ENCODE measurements at places on chromosomes 1 and 21. TPM values are rescaled to one million over a fixed set of nuclear protein-coding genes. Genes with fewer than 3 reads are reported as not detected.

The YBEY gene
- total RNA-seq, result 12.5 TPM

The SH3BP5L gene
- 32.7 TPM for total RNA-seq

The CFAP107 gene
- total RNA-seq, result not detected

The ADAM30 gene
- not detected for total RNA-seq

The PLPPR4 gene
- not detected for total RNA-seq

The LENEP gene
- 0.85 TPM for total RNA-seq

The IRF6 gene
- total RNA-seq, result not detected

The SYT2 gene
- not detected for total RNA-seq

GRCh38 chr1:204756811-204757210 lies 71.3 kb upstream of the LRRN2 start:
- no peak for DNase-seq
- H3K36me3 ChIP-seq, result no peaks in the 10 kb centered on the region
- no peak overlapping the region for H3K4me3 ChIP-seq
- peaks cover 2% of the 10 kb centered on the region for H3K4me1 ChIP-seq

GRCh38 chr1:25676488-25676887 lies 59.9 kb downstream of the MAN1C1 start:
- peaks cover 44% of the 10 kb centered on the region for H3K27me3 ChIP-seq
- peaks cover 76% of the 10 kb centered on the region for H3K4me1 ChIP-seq
- peak overlapping the region; percentile 45 for H3K4me3 ChIP-seq
- H3K27ac ChIP-seq, result peak overlapping the region; percentile 71
- DNase-seq, result no peak

GRCh38 chr1:29634746-29635335 lies 398.5 kb downstream of the PTPRU start:
- no peaks in the 10 kb centered on the region for H3K36me3 ChIP-seq
- no peaks in the 10 kb centered on the region for H3K27me3 ChIP-seq
- no peak for DNase-seq

DNA sequence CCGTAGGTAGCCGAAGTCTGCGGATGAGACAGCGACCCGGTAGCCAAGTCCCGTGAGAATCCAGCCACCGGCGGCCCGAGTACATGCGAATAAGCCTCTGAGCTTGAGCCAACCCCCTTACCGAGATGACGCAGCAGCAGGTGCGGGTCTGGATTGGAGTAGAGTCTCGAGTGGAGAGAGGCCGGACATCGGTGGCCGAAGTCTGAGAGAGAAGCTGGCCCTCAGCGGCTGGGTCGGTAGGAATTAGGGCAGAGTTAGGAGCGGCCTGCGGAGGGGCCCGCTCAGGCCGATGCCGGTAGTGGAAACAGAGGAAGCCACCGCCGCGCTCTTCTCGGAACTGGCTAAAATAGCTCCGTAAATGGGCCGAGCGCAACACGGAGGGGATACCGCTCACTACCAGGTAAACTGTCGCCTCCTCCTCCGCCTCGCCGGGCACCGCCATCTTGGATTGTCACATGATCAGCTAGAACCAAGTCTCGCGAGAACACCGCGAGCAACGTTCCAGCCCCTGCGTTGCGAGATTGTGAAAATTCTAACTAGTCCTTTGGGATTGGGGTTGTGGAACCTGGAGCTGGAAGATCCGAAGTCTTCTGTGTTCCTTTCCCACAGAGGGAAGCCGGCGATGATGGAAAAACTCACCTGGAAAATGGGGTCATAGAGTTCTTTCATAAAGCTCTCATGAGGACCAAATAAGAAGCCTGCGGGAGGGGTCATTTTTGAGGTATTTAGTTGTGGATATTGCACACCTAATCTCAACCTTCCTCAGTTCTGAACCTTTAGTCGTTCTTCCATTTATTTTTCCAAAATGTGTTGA lies at the start of gene GPATCH3:
Gene GPATCH3, minus strand, starts transcription at position 467 of the 814 bp plus-strand sequence. Its CDS starts 25 bp downstream, at position 442.
- H3K4me3 ChIP-seq, result peak within 1 kb of the TSS; percentile 91
- peak; percentile 94 for DNase-seq
- H3K27ac ChIP-seq, result peak within 1 kb of the TSS; percentile 99
- peaks cover 12% of the 10 kb centered on the region for H3K36me3 ChIP-seq
- H3K27me3 ChIP-seq, result no peaks in the 10 kb centered on the region

DNA sequence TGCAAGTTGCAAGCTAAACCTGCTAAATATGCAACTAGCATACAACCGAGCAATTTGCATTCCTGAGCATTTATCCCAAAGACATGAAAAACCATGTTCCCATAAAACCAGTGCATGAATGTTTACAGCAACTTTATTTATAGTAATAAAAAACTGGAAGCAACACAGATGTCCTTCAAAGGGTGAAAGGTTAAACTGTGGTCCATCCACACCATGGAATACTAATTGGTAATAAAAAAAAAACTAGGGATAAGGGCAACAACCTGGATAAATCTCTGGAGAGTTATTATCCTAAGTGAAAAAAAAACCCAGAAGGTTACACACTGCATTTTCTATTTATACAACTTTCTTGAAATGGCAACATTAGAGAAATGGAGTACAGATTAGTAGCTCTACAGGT lies 474.1 kb downstream of the SMYD3 start:
- no peak overlapping the region for H3K4me3 ChIP-seq
- no peaks in the 10 kb centered on the region for H3K36me3 ChIP-seq
- H3K4me1 ChIP-seq, result no peaks in the 10 kb centered on the region
- no peaks in the 10 kb centered on the region for H3K27me3 ChIP-seq
- no peak overlapping the region for H3K27ac ChIP-seq

- H3K4me3 ChIP-seq, result no peak overlapping the region
- DNase-seq, result no peak
- H3K4me1 ChIP-seq, result no peaks in the 10 kb centered on the region
- no peaks in the 10 kb centered on the region for H3K27me3 ChIP-seq
- no peaks in the 10 kb centered on the region for H3K36me3 ChIP-seq
Measured at GRCh38 chr1:81519987-81520386, 280.7 kb upstream of the ADGRL2 start.

DNA sequence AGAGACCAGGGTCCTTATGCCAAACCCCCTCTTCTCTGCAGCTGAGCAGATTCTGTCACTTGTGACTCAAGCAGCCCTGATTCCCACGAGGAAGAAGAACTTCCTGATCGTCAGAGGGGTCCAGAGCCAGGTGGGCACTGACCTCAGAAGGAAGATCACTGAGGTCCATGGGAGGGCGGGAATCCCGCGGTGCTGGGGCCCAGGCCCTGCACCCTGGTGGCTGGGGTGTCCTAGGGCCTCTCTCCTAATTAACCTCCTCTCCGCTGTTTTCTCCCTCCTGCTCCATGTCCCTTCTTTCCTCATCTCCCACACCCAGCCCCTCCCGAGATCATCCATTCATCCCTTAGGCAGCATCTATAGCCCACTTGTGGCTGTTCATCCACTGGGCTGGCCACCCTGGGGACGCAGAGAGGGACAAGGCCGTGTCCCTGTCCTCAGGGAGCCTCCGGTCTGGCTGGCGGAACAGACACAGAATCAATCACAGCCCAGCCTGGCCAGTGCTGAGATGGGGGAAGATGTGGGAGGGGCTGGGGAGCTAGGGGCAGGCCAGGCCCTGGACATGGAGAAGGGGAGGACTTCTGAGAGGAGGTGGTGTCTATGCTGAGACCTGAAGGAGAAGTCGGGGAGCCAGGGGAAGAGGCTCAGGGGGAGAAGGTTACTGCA lies 638.3 kb downstream of the MATN1 start:
- no peak overlapping the region for H3K4me3 ChIP-seq
- H3K36me3 ChIP-seq, result no peaks in the 10 kb centered on the region
- H3K27ac ChIP-seq, result no peak overlapping the region
- no peak for DNase-seq
- H3K4me1 ChIP-seq, result no peaks in the 10 kb centered on the region

- no peak for DNase-seq
- no peak overlapping the region for H3K27ac ChIP-seq
- H3K4me1 ChIP-seq, result no peaks in the 10 kb centered on the region
- no peaks in the 10 kb centered on the region for H3K36me3 ChIP-seq
- H3K4me3 ChIP-seq, result no peak overlapping the region
Measured at GRCh38 chr1:207140536-207140935, 36.5 kb downstream of the C4BPA start.

DNA sequence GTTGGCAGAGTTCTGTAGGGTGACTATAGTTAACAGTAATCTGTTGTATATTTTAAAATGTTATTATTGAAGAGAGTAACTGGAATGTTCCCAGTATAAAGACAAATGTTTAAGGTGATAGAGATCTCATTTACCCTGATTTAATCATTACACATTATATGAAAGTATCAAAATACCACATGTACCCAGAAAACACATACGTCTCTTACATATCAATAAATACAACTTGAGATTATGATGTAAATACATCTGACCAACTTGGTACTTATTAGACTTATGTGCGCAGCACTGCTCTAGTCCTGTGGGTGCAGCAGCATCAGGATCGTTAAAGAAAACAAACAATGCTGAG lies 670 bp upstream of the PARK7 start:
- H3K27me3 ChIP-seq, result no peaks in the 10 kb centered on the region
- H3K4me3 ChIP-seq, result peak overlapping the region; percentile 96
- peak overlapping the region; percentile 99 for H3K27ac ChIP-seq
- peaks cover 62% of the 10 kb centered on the region for H3K4me1 ChIP-seq
- peaks cover 31% of the 10 kb centered on the region for H3K36me3 ChIP-seq
- DNase-seq, result no peak

- no peak overlapping the region for H3K27ac ChIP-seq
- peaks cover 10% of the 10 kb centered on the region for H3K36me3 ChIP-seq
- no peak for DNase-seq
- H3K27me3 ChIP-seq, result no peaks in the 10 kb centered on the region
- H3K4me1 ChIP-seq, result peaks cover 6% of the 10 kb centered on the region
Measured at GRCh38 chr1:11052839-11053757, 6.1 kb upstream of the MASP2 start.

DNA sequence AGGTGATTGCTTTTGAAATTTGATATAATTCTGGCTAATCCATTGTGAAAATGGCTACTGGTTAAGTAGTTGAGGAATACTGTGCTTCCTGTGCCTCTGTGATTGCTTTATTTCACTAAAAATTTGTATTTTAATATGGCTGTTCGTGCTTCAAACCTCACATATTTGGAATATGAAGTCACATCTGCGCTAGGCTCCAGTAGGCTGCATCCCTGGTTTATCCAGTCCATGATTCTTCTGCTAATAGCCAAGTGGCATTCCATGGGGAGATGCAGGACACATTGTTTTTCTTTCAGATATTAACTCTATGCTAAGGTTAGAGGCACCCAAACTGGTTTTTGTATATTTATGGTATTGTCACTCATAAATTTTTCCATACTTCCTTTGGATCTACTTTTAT lies 25.9 kb downstream of the DNM3 start:
- no peak for DNase-seq
- H3K4me3 ChIP-seq, result no peak overlapping the region
- H3K4me1 ChIP-seq, result no peaks in the 10 kb centered on the region
- no peaks in the 10 kb centered on the region for H3K36me3 ChIP-seq

Measured in activated CD4-positive, alpha-beta T cell treated with anti-CD3 and anti-CD28 coated beads, Interleukin-2, amount 10 ng/mL, durations not matched to agents 7 days and 5 days (primary cell).